Central memory CD4-positive, alpha-beta T cell (primary cell): ENCODE measurements at places on chromosomes 2 and 18.

GRCh38 chr2:200757399-200757798 is 54.3 kb upstream of the BZW1 start:
- no peak for DNase-seq

DNA sequence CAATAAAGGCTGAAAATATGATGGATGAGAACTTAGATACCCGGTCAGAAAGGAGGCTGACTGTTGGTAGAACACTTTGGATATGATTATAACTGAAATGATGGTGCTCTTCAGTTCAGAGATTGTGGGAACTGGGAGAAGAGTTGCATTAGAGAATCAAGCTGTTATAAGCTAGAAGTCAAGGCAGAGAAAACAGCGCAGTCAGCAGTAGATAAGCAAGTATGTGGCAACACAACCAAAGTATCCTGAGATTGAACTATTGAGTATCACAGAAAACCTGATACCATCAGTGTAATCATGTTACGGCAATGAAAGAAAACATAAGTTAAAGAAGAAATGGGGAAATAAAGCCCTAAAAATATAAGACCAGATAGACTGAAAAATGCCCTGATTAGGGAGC is 633.9 kb upstream of the LRRTM1 start:
- DNase-seq, result no peak

DNA sequence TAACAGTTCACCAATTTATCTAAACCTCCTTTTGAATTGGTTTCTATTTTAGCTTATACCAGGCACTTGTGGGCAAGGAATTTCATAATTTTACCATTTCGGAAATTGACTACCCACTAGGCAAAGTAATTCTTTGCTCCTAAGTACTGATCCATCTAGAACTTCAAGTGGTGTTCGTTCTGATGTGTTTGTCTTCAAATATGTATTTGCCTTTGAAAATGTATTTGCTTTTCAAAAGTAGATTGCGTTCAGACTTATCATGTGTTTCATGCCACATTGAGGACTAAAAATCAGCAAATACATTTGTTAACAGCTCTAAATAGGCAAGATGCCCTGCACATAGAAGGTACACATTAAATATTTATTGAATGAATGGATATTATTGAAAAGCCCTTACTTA is 26.7 kb downstream of the IFIH1 start:
- no peak for DNase-seq

GRCh38 chr2:190545555-190546385 is 11.2 kb upstream of the NEMP2 start:
- no peak for DNase-seq

DNA sequence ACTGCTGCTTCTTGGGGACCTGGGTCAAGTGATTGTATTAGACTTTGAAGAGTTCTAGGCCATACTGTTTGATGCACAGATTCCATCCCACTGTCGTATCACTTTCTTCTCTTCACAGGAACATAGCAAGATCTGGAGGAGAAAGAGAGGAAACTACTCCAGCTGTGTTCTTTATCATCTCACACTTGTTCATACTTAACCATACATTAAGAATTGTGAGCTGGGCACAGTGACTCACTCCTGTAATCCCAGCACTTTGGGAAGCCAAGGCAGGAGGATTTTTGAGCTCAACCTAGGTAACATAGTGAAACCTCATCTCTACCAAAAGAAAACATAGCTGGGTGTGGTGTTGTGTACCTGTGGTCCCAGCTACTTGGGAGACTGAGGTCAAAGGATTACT is 111.7 kb downstream of the PARD3B start:
- DNase-seq, result no peak

- no peak for DNase-seq
Observed at GRCh38 chr18:72922895-72923294, 55.1 kb upstream of the NETO1 start.

GRCh38 chr2:152552888-152553287 is 164.4 kb downstream of the PRPF40A start:
- no peak for DNase-seq

- no peak for DNase-seq
Observed at GRCh38 chr18:59466980-59467379, 107.9 kb upstream of the LMAN1 start.

GRCh38 chr2:105103481-105103880 is 65.6 kb downstream of the MRPS9 start:
- DNase-seq, result no peak

DNA sequence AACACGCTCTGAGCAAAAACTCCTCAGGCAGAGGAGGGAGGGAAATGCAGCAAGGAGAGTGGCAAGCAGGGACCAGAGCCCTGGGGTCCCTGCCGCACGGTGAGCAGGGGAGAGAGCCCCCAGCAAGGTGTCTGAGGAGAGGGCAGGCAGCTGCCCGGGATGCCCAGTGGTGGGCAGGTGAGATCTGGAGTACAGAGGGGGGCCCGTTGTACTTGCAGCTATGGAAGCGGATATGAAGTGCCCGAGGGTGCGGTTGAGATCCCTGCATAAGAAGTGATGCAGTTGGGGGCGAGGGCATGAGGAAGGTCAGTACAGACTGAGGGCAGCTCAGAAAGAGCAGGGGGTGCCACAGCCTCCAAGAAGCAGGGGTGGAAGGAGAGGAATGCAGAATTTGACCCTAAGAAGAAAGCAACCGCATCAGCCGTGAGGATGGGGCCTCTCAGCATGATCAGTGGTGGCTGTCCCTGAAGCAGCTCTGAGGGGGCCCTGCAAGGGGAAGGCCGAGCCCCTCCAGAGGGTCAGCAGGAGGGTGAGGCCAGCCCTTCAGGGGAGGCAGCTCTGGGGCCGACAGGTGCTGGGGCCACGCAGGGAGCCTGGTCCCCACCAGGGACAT is 29.4 kb downstream of the MTERF4 start:
- DNase-seq, result no peak
